ENCODE measurements at places on chromosomes 16 and 17.

DNA sequence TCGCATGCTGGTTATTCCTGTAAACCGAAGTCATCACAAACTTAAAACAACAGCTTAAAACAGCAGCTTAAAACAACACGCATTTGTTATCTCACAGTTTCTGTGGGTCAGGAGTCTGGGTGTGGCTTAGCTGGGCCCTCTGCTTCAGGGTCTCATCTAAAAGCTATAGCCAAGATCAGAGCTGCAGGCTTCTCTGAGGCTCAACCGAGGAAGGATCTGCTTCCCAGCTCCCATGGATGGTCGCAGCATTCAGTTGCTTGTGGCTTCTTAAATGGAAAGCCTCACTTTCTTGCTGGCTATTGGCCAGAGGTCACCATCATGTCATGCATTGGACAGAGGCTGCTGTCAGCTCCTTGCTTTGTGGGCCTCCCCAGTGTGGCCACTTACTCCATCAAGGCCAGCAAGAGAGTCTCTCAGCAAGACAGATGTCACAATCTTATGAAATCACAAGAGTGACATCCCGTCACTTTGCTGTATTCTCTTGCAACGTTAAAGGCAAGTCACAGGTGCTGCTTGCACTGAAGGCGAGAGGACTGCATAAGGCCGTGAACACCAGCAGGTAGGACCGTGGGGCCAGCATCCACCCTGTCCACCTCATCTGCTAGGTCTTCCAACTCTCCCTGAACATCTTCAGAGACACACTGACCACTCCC is 117.9 kb upstream of the TNRC6C start:
- DNase-seq, result no peak

GRCh38 chr16:18969050-18969854 is 14.5 kb upstream of the TMC7 start:
- peak; percentile 70 for DNase-seq

- DNase-seq, result no peak
These were observed 23.3 kb upstream of the RASL10B start for GRCh38 chr17:35708149-35708548.

- DNase-seq, result no peak
These were observed 27.4 kb upstream of the PHB1 start for GRCh38 chr17:49442041-49442440.

DNA sequence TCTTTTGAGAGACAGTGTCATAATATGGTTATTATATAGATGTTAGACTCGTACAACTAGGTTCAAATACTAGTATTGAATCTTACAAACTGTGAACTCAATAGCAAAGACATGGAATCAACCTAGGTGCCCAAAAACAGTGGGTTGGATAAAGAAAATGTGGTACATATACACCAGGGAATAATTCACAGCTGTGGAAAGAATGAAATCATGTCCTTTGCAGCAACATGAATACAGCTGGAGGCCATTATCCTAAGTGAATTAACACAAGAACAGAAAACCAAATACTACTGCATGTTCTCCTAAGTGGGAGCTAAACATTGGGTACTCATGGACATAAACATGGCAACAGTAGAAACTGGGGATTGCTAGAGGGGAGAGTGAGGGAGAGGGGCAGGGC is 8.1 kb downstream of the PHKB start:
- DNase-seq, result no peak

- DNase-seq, result no peak
These were observed 12.3 kb upstream of the MYCBPAP start for GRCh38 chr17:50495918-50496317.

DNA sequence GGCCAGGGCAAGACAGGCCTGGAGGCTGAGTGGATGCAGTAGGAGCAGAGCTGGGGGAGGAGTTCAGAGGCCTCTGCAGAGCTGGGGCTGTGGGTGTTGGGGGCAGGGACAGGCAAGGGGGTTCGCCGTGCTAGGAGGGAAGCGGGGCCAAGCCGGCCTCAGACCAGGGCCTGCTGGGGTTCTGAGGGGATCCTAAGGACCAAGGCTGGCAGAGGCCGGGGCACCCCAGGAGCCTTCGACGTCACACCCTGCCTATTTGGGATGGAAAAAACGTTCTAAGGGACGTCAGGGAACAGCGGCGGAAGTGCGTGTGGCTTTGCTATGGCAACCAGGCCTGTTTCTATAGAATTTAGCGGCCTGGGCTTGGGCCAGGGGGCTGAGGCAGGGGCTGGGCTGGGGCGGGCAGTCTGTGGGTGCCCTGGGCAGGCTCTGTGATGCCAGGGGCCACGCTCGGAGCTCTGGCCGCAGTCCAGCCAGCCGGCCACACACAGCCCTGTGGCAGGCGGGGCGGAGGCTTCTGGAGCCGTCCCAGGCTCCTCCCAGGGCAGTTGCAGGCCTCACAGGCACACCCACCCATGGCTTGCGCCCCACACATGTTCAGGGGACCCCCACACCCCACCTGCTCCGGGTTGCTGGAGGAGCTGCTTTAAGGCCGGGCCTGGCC is 3.7 kb downstream of the TRAF7 start:
- no peak for DNase-seq
